ENCODE measurements at places on chromosomes 13 and 19.

DNA sequence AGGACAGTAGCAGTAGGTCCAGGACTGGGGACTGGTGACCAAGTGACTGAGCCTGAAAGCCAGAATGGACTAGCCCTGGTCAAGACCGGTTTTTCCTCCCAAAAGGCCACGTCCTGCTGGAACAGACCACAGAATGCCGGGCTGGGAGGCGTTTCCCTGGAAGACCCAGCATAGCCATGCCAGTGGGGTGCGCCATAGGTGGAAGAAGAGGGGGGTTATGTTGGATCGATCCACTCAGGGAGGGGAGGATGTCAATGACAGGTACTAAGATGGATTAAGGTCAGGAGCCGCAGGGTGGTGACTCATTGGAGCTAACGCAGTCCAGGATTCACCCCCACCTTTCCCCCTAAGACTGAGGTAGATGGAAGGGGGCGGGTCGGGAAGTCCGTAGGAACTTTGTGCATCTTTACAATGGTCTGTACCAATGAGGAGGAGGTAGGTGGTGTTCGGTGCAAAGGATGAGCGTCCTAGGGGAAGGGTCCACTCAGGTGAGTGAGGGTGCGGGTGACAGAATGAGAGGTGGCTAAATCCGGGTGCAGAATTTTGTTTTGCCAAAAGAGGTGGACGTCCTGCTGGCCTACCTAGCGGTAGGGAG, 21.0 kb downstream of the VASP start:
- DNase-seq, result no peak

DNA sequence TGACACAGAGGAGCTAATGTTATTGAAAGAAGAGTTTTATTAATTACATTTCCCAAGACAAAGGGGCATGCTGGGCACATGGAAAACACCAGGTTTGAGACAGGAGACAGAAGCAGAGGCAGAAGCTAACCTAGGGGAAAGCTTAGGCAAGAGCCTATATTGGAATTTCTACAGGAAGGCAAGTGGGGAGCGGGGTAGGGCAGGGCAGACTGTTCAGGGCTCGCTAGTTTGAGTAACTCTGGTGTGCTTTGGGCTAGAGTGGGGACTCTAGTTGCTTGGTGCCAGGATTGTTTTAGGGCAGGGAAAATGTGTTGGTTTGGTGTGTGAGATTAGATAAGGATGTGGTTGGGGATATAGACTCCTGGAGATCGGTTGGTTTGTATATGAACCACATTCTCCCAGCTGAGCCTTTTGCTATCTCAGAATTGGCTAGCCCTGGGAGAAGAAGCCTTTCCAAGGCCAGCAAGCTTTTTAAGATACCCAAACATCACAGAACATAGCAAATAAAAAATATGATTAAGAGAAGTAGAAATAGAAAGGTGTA, 8.4 kb upstream of the UFM1 start:
- no peak for DNase-seq

GRCh38 chr13:113116206-113116800, 6.3 kb upstream of the F10 start:
- no peak for DNase-seq

GRCh38 chr13:78596399-78596735, 7.0 kb downstream of the POU4F1 start:
- DNase-seq, result no peak

DNA sequence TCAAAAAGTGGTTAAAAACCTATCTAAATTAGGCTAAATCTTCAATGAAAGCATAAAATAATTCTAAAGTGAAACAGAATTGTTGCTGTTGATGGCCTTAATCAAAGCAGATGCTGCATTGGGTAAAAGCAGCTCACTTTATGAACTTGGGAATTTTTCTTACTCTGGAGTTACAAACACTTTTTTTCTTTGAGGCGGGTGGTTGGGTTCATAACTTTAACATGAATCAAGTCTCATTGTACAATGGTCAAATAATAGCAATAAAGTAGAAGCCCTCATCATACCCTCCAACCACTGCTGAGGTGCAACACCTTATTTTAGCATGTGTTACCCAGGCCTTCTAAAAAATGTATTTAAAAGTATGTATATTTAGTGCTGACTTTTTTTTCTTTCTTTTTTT, 29.1 kb downstream of the NUP58 start:
- no peak for DNase-seq

GRCh38 chr13:111916201-111916600, 150.7 kb upstream of the SOX1 start:
- DNase-seq, result no peak

GRCh38 chr13:101346161-101346560, 70.1 kb downstream of the NALCN start:
- no peak for DNase-seq

GRCh38 chr19:29714953-29715700, at the start of gene C19orf12:
Gene C19orf12, minus strand, starts transcription at chr19:29715261. Its CDS starts 6,848 bp downstream, at chr19:29708413.
- DNase-seq, result peak; percentile 57

DNA sequence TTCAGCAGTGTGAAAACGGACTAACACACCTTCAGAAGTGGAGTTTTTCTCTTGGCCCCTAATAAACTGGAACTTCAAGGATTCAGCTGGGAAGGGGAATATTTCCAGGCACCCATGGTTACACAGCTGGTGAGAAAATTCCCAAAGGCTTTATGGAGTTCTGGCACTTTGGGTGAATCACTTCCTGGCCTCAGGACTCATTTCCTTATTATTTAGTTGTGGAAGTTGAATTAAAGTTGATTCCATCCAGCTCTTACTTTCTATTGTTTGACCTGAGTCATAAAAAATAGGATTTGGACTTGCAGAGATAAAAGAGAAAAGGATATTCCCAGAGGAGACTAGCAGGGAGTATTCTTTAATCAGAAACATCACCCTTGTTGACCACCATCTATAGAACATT, 882.1 kb downstream of the UQCRFS1 start:
- DNase-seq, result no peak

- DNase-seq, result no peak
Observed at GRCh38 chr13:103130681-103131210, 64.5 kb upstream of the SLC10A2 start.

DNA sequence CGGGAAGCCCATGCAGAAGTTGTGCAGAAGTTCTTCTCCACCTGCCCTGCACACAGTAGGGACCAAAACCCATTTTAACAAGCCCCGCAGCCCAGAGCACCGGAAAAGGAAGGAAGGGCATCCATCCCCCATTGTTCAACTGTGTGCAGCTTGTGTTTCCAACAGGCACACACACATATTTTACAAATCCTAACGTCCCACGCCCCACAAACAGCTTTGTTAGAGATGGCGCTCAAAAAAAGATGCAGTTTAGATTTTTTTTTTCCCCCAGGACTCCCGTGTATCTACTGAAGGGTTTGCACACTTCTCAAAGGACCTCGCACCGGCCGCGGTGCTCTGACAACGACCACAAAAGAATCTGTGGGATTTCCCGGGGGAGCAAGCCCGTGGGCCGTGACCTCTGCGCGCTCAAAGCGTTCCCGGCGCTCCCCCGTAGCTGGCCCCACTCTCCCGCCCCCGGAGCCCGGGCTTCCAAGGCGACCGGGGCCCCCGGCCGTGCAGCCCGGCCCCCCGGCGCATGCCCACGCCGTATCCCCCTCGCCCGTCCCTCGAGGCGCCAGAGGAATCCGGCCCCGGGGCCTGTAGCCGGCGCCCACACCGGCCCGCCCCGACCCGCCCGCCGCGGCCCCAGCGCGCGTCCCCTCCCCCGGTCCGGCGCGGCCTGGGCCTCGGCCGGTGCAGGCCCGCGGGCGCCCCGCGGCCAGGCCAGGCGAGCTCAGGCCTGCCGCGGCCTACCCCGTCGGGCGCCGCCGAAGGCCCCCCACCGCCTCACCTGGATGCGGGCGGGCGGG, 523 bp downstream of the ELAVL1 start:
- DNase-seq, result peak; percentile 43

GRCh38 chr13:50654331-50654730, 189.2 kb downstream of the DLEU7 start:
- no peak for DNase-seq

DNA sequence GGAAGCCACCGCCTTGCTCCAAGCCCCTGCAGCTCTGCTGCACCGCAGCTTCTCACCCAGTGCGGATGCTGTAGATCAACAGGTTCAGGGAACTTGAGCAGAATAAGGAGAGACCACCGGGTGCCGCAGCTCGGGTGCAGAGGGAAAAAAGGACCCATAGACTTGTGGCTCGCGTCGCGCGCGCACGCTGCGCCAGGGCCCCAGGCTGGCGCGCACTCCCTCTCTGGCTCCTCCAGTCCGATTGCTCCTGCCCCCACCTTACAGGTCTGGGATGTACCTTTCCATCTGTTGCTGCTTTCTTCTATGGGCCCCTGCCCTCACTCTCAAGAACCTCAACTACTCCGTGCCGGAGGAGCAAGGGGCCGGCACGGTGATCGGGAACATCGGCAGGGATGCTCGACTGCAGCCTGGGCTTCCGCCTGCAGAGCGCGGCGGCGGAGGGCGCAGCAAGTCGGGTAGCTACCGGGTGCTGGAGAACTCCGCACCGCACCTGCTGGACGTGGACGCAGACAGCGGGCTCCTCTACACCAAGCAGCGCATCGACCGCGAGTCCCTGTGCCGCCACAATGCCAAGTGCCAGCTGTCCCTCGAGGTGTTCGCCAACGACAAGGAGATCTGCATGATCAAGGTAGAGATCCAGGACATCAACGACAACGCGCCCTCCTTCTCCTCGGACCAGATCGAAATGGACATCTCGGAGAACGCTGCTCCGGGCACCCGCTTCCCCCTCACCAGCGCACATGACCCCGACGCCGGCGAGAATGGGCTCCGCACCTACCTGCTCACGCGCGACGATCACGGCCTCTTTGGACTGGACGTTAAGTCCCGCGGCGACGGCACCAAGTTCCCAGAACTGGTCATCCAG, 964 bp downstream of the PCDH17 start:
- DNase-seq, result no peak

DNA sequence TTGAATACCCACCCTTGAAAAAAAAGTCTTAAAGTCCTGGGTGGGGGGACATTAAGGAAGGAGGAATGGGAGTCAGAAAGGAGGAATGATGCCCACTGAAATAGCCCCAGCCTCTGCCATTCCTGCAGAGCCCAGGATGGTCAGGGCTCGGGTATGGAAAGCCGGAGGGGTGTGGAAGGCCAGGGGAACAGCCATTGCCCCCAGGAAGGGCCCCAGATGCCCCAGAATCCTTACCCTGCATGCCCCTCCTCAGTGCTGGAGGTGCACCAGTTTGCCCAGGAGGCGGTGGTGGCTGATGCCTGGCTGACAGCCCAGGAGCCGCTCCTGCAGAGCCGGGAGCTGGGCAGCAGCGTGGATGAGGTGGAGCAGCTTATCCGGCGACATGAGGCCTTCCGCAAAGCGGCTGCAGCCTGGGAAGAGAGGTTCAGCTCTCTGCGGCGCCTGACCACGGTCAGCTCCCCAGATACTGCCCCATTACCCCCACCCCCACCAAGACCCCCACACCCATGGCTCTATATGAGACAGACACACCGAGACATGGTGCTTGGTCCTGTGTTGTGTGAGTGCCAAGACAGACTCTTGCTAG, 10.7 kb upstream of the SHKBP1 start:
- DNase-seq, result no peak

- peak; percentile 27 for DNase-seq
Observed at GRCh38 chr13:102721800-102722231, 27.0 kb upstream of the METTL21C start.

DNA sequence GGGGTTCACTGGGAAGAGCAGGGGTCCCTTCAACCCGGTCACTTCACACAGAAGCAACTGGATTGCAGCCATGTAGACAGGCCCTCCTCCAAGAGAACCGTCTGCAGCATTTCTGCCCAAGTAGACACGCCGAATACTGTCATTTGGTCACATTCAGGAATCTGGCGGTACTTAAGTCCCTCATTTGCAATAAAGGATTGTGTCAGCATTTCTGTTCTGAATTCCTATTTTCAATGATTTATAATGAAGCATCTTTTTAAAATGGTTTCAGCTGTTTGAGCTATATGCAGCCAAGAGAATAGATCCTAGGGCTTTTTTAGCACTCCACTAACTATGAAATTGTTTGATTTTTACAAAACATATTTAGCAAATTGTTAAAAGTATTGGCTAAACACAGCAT, 143.5 kb upstream of the SOX1 start:
- DNase-seq, result no peak

DNA sequence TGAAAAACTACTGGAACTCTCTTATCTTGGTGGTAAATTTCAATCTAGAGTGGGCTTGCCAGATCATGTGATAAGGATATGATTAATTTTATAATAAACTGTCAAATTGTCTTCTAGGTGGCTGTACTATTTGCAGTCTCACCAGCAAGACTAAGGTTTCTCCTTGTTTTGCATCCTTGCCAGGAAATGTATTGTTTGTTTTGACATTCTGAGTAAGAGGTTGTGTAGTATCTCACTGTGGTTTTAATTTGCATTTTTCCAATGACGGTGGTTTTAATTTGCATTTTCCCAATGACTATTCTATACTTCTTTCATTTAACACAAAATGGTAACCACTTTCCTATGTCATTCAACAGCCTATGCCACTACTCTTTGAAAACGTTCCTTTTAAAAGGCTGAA, 2.0 kb downstream of the CAB39L start:
- DNase-seq, result no peak

- DNase-seq, result no peak
Observed at GRCh38 chr13:40170091-40170490, 496.4 kb downstream of the FOXO1 start.

DNA sequence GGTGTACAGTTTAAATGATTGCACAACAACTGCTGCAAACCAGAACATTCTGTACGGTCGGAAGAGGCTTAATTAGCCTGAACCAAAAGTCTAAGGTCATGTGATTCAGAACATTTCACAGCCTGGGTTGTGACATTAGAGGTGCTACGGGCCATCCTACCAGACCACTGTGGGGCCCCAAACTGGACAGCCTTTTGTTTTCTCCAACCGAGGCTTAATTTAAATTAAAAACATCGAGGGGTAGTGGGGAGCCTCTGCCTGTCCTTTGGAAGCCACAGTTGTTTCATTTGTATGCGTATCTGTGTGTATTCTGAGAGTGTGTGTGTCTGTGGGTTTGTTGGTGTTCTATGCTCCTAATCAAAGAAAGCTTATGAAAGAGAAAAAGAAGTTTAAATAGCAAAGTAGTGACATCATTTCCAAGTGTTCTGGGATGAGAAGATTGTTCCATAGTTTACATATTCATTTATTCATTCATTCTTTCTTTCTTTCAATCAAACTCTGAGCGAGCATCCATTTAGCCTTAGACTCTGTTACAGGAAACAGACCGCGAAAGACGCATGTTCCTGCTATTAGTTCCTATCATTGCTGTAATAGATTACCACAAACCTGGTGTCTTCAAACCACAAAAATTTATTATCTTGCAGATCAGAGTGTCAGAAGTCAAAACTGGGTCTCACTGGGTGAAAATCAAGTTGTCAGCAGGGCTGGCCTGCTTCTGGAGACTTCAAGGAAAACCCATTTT, 444.8 kb downstream of the FOXO1 start:
- DNase-seq, result peak; percentile 73

- DNase-seq, result no peak
Observed at GRCh38 chr19:46383171-46383815, 30.1 kb downstream of the CCDC8 start.

GRCh38 chr13:99500839-99501183, 461 bp upstream of the TM9SF2 start:
- DNase-seq, result no peak

GRCh38 chr13:20006206-20006605, 47.7 kb downstream of the ZMYM2 start:
- no peak for DNase-seq
